ENCODE measurements at places on chromosomes 1 and 21. TPM values are rescaled to one million over a fixed set of nuclear protein-coding genes. Genes with fewer than 3 reads are reported as not detected.

The C1QTNF12 gene
- total RNA-seq: 6.3 TPM

DNA sequence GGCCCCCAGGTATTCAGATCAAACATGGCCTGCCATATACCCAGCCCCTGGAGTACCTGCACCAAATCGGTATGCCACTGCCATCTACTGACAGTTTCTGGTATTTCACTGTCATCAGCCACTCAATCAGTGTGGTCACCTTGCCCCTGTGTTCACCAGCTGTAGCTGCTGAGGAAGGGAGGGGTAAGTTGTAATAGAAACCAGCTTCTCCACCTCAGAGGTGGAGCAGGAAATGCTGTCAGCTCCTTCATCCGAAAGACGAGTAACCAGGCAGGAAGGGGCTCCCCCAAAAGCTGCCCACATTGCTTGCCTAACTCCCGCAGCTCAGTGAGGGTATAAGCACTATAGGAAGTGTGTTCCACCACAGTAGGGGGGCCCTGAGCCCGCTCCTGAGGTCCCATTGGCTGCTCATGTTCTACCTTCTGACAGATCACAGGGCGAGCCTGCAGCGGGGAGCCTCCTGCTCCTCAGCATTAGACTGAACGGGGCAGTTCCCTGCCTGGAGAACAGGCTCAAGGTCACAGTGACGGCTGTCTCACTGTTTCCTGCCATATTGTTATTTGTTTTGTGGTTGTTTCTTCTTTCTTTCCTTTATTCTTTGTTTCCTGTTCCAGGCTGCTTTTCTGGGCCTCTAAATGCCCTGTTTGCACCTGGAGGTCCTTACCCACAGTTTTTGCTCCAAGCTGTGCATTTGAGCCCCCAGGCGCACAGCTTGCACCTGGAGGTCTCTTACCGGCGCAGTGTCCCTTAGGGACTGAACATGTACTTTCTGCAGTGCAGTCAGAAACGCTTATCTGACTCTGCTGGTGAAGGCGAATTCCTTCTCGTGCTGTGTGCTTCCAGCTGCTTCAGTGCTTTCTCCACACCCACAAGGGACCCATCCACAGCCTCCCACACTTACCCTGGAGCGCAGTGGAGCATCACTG is 1638.3 kb downstream of the MRPL39 start:
- DNase-seq: peak; percentile 33

GRCh38 chr1:182366596-182366995 is 25.0 kb downstream of the GLUL start:
- no peak for DNase-seq

The PLD5 gene
- 1.4 TPM for total RNA-seq

The FHAD1 gene
- total RNA-seq: 0.52 TPM

DNA sequence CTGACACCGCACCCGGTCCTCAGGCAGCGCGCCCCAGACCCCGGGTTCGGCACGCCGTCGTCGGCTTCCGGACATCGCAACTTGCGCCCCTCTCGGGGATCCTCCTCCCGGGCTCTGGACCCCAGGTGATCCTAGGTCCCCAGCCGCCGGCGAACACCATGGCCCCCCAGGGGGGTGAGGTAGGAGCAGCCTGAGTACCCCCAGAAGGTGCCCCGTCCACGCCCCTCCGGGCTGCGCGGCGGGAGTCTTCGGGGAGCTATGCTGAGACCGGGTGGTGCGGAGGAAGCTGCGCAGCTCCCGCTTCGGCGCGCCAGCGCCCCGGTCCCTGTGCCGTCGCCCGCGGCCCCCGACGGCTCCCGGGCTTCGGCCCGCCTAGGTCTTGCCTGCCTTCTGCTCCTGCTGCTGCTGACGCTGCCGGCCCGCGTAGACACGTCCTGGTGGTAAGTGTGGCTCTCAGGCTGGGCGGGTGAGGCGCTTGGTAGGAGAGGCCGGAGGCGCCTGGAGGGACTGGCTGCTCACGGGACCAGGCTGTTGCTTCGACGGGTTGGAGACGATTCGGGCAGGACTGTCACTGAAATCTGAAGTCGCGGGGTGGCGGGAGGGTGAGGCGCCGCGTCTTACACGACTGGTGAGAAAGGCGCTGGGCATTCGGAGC is 367 bp downstream of the WNT2B start:
- DNase-seq: peak; percentile 85

- no peak for DNase-seq
These were observed 136.8 kb upstream of the F3 start for GRCh38 chr1:94678202-94678848.

DNA sequence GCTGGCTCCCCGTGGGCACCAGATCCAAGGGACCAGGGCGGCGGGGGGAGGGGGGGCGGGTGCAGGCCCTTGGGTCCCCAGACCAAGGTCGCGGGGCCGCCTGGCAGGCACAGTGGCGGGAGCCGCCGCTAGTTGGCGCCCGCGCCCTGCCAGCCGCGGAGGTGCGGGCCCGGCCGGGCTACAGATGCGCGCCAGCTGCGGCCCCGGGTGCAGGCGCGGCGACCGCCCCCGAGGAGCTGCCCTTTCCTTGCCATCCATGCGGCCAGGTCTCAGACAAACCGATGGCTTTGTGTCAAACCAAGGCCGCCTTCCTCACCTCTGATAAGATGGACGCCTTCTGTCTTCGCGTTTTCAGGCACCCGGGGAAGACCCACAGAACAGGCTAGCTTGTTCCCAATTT is 2.2 kb upstream of the RUNX3 start:
- peak; percentile 98 for DNase-seq

- no peak for DNase-seq
These were observed 858.3 kb upstream of the TMPRSS15 start for GRCh38 chr21:19261731-19262376.

The BCAN gene
- 4.1 TPM for total RNA-seq

DNA sequence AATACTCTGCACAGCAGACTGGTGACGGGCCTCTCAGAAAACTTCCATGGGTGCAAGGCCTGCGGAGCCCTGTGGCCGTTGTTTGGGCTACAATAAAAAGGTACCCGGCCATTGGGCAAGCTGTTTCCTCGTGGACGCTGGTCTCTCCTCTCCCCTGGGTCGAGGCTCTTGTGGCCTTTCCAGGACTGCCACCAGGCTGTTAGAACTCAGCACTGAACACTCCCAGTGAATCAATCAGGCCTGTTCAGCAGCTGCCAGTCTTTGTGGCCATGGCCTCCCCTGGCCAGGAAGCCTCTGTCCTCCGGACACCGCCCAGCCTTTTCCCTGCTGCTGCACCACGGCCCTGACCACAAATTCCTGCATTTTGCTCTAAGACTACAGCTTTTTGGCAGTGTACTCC is 33.0 kb upstream of the ACTRT2 start:
- no peak for DNase-seq
